ENCODE measurements at places on chromosomes 5 and 9.

GRCh38 chr9:75170898-75171360, 82.6 kb downstream of the OSTF1 start:
- DNase-seq: no peak

- DNase-seq: no peak
Measured at GRCh38 chr5:109825450-109825849, 135.7 kb downstream of the MAN2A1 start.

- DNase-seq: no peak
Measured at GRCh38 chr5:14138608-14139540, 4.3 kb upstream of the TRIO start.

GRCh38 chr5:131394128-131394527, 130.3 kb downstream of the CDC42SE2 start:
- DNase-seq: no peak

DNA sequence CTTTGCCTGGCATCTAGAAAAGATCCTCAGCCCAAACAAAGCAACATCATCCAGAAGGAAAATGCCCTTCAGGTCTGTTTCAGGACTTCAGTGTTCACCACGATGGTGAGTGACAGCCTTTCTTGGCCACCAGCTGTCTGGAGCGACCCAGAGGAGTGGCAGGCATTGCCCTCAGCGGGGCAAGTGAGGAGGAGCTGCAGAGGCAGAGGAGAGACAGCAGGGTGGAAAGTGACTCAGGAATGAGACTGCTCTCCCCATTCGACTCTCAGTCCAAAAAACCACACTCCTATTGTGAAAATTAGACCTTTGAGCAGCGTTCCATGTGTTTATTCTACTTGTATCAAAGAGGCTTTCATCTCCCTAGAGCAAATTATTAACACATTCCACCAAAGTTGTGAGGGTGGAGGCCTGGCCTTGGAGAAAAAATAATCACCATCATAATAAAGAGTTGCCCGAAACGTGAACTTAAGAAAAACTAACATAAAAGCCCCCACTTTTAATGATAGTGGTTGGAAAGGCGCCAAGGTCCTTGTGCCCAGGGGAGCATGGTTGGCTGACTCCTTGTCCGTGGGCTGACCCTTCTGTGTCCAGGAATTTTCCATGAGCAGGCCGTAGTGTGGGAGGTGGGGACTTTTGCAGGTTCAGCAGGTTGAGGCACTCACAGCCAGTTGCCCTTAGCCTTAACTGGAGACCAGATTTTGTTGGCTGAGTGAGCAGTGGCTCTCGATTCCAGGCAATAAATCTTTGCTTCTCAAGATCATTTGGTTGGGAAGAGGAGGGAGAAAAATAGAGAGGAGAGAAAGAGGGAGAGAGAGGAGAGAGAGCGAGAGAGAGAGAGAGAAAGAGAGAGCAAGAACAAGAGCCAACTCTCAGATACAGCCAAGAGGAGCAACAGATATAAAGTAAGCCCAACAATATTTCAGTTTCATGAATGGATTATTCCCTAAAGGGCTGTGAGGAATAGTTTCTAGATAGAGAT, 125.9 kb upstream of the ANKRD55 start:
- DNase-seq: no peak

DNA sequence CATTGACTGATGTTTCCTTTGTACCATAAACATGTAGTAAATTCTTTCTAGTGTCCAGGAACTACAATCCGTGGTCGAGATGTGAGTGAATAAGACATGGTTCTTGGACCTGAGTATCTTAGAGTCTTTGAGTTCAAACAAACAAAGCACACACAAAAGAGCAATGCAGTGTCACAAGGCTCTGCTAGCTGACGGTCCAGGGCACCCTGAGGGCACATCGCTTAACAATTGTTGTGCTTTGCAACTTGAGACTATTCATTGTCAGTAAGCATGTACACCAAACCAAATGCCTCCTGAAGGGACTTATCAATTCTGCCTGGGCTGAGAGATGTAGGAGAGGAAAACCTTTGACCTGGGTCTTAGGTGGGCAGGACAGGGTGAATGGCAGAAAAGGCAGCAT, 84.8 kb downstream of the CAMK4 start:
- DNase-seq: no peak

DNA sequence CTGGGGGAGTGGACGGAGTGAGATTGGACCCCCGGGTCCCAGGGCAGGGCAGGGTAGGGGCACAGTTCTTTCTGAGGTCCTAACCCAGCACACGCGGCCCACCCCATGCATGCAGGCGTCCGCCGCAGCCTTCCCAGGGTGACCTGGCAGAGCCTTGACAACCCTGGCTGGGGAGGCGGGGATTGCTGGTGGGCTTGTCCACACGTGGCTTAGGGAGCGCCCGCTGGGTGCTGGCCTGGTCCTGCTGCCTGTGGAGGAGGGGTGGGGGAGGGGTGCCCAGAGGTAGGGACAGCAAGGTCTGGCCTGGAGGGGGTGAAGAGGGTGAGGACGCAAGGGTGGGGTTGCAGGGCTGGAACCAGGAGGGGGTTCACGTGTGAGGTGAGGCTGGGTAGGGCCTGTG, 6.0 kb downstream of the RXRA start:
- no peak for DNase-seq

DNA sequence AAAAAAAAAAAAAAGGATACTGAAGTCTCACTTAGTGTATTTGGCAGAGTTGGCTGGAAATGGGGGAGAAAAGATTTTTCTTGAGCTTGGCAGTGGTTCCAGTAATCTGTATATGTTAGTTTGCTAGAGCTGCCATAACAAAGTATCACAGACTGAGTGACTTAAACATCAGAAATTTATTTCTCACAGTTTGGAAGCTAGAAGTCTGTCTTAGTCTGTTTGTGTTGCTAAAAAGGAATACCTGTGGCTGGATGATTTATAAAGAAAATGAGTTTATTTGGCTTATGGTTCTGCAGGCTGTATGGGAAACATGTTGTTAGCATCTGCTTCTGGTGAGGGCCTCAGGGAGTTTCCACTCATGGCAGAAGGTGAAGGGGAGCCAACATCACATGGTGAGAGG, 89.6 kb upstream of the CEP78 start:
- DNase-seq: no peak

GRCh38 chr5:87079219-87079618, 188.5 kb upstream of the RASA1 start:
- no peak for DNase-seq

- no peak for DNase-seq
Measured at GRCh38 chr5:98638701-98639100, 134.8 kb upstream of the RGMB start.

DNA sequence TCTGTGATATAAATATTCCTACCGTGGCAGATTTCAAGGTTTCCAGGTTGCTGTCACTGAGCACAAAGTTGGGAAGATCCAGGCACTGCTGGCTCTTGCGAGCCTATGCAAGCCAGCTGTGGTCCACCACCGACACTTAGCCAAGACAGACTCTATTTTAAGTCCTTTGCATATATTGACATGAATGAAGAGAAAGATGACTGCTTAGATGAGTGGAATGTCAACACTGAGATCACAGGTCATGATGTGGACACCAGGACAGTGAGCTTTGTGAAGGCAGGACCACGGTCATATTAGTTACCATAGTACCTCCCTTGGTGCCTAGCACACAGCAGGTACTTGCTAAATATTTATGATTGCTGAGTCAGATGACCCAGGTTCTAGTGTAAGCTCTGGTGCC, 217.0 kb downstream of the PAPPA start:
- no peak for DNase-seq

DNA sequence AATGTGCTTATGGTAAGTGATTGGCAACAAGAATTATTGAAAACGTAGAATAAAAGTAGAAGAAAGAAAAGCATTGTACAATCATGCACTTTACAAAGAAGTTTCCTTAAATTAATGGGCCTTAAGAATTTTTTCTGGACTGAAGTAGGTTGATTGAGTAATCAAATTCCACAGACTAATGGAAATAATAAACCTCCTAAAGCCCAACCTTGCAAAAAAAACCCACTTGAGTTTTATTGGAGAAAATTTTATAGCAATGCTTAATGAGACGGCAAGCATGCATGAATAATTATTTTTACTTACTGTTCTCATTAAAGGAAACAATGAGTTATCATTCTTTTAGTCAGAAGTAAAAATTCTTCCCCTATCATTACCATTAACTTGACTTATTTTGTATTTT, 676.1 kb upstream of the C9orf72 start:
- no peak for DNase-seq

- no peak for DNase-seq
Measured at GRCh38 chr9:86795047-86795442, 152.3 kb downstream of the GAS1 start.

All from activated CD4-positive, CD25-positive, alpha-beta regulatory T cell treated with anti-CD3 and anti-CD28 coated beads, Interleukin-2, amount 50 U/mL, for 72 hours (primary cell).